ENCODE measurements at places on chromosomes 2 and 18. TPM values are rescaled to one million over a fixed set of nuclear protein-coding genes. Genes with fewer than 3 reads are reported as not detected.

RBKS gene
- 2.9 TPM for polyA plus RNA-seq

SLC4A5 gene
- polyA plus RNA-seq: not detected

DNA sequence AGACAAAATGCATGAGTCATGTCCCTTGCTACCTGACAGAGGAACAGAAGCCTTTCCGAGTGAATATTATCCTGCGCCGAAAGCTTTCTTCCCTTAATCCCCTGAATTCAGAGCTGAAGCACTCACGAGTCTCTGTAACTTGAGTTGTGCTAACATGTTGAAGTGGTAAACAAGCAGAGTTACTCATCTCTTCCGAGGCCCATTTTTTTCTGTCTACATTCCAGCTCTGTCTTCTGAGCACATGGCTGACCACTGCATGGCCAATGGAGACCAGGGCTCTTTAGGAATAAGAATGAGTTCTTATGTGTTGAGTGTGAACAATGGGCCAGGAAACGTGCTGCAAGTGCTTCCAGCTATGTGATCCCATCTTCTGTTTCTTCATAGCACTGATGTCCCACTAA is 73.1 kb upstream of the PID1 start:
- no peak for DNase-seq

DNA sequence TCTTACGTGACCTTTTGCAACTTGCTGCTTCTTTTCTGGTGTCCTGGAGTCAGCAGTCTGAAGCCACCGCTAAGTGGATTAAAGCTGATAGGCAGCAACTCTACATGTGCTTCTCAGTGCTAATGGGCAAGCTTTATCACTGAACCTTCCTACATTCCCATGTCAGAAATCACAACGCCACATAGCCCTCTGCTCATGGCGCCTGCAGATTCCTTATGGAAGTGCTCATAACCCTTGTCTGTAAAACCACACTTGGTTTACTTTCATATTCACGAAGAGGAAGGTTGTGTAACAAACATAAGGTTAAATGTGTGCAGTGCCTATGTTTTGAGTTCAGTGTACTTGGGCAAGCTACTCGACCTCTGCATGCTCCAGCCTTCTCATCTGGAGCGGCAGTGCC is 319.8 kb downstream of the FBXO15 start:
- DNase-seq: no peak

DNA sequence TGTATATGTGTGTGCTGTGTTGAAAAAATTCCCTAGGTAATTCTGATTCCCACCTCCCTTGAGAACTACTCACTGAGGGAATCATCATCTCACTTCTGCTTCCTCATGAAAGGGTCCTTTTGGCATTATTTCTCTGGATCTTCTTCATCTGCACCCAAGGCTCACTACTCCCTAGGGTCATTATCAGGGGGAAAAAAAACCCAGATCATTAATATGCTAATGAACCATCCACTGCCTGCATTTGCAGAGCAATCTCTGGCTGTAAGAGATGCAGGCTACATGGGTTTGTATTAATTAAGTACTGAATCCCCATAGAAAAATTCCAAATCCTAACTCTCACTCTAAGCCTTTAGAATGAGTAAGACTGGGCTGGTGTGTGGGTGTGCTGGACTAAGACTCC is 68.0 kb upstream of the IGFBP5 start:
- DNase-seq: no peak

GRCh38 chr2:197803033-197803444 is 1.4 kb upstream of the PLCL1 start:
- DNase-seq: peak; percentile 19

DNA sequence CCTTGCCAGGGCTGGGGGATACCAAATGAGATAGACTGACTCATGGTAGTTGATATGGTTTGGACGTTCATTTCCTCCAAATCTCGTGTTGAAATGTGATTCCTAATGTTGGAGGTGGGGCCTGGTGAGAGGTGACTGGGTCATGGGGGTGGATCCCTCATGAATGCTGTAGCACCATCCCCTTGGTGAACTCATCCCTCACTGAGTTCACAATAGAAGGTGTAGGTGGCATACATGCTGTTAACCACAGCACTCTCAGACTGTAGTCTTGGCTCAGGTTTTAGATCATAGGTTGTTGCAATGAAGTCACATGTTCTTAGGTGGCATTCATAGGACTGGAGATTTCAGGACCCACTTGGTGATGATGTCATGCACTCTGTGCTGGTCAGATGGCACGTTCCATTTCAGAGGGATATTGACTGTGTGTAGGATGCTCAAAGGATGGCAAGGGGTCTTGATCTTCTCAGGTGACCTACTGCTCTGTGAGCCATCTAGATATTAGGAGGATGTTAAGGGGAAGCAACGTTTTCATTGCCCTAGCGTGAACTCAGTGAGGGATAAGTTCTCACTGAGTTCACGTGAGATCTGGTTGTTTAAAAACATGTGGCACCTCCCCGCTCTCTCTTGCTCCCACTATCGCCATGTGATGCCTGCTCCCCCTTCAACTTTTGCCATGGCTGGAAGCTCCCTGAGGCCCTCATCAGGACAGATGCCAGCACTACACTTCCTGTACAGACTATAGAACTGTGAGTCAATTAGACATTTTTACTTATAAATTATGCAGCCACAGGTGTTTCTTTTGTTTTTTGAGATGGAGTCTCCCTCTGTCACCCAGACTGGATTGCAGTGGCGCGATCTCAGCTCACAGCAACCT is 73.8 kb upstream of the ACAA2 start:
- DNase-seq: no peak

- DNase-seq: no peak
Measured at GRCh38 chr2:234078129-234078528, 27.6 kb downstream of the SPP2 start.

DNA sequence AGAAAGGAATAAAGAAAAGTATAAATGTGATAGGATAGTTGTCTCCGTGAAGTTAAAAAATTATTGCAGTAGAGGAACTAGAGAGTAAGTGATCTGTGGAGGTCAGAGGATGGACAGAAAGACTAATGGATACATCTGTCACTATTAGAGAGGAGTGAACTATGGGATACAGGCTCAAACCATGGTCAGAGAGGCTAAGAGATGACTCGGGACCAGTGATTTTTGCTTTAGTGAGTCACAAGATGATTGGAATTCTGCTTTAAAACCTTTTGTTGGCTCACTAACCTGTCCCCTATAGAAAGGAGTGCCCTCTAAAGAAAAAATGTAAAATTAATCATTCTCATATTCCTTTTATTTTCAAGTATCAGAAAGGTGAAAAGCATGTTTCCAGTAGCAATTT is 30.3 kb downstream of the ALMS1 start:
- no peak for DNase-seq

DNA sequence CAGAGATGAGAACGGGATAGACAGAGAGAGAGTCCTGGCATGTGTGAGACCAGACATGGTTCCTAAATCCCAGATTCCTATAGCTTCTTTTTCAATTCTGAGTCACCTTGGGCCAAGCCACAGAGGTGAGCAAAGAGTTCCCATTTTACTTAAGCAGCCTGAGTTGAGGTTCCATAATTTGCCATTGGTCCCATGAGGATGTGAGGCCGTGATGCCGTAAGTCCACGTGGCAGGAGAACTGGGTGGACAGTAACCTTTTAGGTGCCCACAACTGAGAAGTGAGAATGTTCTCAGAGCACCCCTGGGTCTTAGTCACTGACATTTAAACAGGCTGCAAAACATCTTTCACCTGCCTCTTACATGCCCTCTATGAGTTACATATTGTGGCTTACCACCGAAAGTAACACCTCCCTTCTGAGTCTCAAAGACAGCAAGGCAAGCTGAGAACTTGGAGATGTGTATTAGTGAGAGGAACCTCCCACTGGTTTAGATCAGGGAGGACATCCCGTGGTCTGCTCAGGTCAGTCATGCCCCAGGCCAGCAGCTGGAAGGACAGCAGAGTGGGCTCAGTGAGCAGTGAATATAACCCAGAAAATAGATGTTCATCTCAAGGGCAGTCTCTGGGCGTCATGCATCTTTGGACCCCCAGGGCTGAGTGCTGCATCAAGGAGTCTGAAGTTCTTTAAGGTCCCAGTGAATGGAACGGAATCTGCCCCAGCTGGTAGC is 127.9 kb upstream of the LGALSL start:
- DNase-seq: peak; percentile 81

Data from immature natural killer cell (primary cell).